Esophagus squamous epithelium (tissue), 5 donors: ENCODE measurements at places on chromosomes 6 and 20.

DNA sequence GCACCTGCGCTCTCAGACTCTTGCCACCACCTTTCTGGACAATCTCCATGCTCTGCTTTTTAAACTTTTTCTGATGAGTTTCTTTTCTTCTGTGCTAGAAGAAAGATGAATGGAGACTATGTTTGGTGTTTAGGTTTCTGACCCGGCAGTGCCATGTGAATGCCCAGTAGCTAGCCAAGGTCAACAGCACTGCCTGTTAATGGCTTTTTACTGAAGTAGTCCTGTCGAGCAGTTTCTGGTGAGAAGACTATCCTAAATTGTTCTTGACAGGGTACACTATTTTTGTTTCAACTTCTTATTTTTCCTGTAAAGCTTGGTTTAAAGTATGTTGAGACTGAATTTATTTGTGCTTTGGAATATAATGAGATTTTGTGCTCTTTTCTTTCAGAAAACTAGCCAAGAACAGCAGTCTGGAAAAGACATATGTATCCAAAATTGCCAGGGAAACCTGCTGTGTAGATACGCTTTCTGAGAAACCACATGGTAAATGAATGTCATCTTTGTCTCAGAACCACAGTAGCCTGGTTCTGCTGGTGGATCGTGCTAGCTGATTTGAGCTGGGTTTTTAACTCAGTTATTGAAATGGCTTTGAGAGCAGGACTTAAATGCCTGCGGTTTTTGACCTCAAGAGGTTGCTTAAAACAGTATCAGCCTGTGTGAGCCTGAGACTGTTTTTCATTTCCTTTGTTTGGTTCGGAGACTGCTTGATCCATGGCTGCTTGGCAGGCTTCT is 48.1 kb downstream of the KCNS1 start:
- DNase-seq = no peak

GRCh38 chr6:110990840-110991576 is 9.2 kb downstream of the RPF2 start:
- no peak for DNase-seq

- no peak for DNase-seq
Observed at GRCh38 chr6:125742464-125743120, 6.8 kb upstream of the HEY2 start.

- DNase-seq = no peak
Observed at GRCh38 chr6:41568202-41568584, 22.0 kb downstream of the FOXP4 start.

- DNase-seq = no peak
Observed at GRCh38 chr20:23995905-23996666, 7.5 kb upstream of the GGTLC1 start.

GRCh38 chr6:33323623-33323948 is 6.0 kb upstream of the ZBTB22 start:
- DNase-seq = no peak

DNA sequence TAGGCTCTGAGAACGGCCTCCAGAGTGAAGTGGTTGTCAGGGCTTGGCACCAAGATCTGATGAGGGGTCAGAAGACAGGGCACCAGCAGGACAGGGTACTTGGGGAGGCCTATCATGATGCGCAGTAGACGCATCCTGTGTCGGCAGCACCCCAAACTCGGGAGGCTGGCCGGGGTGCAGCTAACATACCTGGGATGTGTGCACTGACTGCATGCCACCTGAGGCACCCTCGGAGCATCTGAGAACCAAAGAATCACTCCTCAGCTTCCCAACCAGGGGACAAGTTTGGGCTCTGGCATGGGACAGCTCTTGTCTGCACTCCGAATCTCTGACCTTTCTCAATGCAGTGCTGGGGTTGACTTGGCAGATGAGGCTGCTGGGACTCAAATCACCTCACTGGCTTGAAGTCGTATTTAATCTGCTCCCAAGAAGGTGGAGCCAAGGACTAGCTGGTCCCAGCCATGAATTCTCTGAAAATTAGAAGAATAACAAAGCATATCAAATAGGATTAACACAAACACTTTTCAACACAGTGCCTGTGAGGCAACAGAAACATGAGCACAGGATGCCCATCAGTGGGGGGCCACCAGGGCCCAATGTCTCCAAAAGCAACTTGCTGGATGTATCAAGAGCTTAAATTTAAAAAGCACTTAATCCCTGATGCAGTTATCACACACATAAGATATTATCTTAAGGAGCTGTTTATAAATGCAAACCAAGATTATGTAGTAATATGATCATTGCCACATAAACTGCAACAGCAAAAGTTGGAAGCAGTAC is 348.8 kb downstream of the PREX1 start:
- no peak for DNase-seq

DNA sequence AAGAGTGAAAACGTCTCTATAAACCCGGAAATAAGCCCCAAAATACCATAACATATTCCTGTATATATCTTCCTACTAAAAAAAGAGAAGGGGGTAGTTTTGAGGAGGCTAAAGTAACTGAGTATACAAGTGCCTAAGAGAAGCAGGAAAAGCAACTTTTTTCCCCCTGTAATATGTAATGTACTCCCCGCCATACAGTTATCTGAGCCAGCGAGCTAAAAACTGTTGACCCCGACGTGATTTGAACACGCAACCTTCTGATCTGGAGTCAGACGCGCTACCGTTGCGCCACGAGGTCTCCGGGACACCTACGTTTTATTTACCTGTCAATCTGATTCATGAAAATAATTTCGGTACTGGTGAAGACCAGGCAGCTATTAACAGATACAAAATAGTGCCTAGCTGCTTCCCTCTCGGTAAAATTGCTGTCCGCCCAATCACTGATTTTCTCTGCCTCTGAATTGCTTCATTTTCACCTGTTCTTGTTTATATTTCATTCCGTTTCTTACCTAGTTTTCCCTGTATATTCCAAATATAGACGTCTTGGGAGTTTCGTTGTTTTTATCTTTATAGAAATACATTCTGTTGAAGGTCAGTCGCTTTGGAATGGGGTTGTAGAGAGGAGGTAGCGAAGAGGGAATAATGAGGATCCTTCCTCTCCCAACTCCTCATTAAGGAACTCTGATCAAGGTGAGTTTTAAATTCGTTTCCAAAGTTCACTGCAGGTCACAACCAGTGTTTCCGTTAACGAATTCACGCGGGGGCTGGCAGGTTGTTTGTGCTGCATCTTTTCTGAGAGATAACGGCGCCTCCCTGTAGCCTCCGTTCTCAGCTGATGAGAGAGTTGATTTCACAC is 33.6 kb upstream of the BTN3A2 start:
- DNase-seq = no peak

GRCh38 chr6:119407156-119407555 is 57.6 kb upstream of the MAN1A1 start:
- no peak for DNase-seq

GRCh38 chr6:53795702-53796450 is 1.1 kb downstream of the LRRC1 start:
- DNase-seq = no peak

DNA sequence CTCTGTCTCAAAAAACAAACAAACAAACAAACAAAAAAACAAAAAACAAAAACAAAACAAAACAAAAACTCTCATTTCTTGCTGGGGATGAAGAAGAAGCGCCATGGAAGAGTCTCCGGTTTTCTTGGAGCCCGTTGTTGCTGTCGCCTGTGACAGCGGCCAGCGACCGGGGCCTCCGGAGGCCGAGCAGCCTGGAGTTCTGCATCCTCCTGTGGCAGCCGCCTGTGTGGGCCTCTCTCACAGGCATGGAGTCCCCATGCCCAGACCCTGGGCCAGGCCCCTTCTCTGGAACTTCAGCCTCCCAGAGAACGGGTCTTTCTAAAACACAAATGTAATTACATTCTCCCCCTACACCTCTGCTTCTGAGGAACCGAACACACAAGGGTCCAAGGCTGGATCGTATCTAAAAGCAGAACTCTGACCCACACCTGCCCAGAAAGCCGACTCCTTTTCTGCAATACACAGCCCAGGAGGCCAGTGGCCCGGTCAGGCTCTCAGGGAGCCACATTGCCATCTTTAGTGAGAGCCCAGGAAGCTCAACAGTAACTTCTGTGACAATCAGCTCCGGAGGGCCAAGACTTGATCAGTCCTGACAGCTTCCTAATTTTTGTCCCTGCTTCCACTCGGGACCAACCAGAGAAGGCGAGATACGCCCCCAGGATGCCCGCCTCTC is 18.5 kb downstream of the DACT2 start:
- no peak for DNase-seq
